Stimulated activated CD8-positive, alpha-beta memory T cell treated with anti-CD3 and anti-CD28 coated beads, Interleukin-15, amount 100 ng/mL, for 48 hours (primary cell): ENCODE measurements at places on chromosomes 2 and 18.

DNA sequence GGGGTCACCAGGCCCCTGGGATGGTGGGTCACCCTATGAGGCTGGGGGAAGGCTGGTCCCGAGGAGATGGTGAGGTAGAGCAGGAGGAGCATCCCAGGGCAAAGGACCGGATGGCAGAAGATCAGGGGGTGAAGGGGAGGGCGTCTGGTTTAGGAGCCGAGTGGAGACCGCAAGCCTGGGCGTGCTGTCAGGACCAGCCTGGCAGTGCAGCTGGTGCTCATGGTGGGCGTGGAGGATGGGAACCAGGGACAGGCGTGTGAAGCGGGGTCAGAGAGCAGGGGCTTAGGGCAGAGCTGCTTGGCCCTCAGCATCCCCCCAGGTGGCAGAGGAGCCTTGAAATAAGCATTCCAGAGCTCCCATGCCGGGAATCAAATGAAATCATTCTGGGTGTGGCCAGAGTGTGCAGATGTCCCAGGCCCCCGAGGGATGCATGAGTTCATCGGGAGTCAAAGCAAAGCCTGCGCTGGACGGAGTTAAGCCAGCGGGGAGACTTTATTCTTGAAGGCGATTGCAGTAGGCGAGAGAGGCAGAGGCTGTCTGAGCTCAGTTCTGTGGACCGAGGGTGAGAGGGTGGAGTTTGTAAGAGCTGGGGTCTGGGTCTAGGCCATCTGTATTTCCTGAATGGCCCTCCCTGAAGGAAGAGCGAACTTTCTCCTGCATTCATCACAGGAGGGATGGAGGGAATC is 33.1 kb upstream of the MBP start:
- no peak for DNase-seq

GRCh38 chr2:108444941-108445840 is 3.8 kb upstream of the GCC2 start:
- no peak for DNase-seq

DNA sequence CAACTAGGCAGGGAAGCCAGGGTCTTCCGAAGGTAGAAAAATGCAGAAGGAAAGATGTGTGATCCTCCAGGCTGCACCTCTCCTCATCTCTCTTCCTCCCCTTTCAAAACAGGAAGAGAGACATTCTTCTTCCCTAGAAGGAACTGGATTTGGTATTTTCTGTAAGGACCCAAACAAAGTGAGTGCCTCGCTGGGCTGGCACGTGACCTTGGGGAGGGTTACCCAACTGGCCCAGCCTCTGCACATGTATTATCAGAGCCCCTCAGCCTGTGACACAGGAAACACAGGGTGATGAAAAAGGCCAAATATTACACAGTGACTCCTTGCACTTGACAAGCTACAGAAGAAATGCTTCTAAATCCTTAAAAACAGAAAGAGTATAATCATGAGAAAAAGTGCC is 2.3 kb downstream of the HJURP start:
- no peak for DNase-seq

DNA sequence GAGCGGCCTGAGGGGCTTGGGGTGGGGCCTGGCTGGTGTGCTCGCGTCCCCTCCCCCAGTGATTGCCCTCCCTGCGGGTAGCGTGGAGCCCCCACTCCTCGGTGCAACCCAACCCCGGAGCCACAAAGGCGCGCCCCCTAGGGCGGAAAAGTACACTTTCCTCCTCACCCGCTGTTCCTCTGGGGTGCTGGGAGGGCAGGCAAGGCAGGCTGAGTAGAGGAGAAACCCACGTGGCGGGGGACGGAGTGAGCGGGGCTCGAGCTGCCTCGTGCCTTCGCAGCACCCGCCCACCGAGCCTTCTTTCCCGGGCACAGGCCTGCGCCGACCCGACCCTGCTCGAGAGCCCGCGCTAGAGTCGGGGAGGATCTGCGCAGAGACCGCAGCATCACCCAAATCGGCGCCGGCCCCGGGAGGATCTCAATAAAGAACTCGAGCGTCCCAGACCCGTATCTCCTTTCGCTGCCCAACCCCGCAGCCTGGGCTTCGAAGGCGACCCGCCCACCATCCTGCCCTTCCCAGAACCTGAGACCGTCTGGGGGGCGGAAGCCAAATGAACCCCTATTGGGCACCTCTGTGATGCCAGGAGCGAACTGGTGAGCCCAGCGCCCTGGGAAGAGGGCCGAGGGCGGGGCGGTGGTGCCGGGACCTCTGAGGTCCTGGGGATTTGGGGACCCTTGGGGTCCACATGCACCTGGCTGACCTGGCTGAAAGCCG is 1.5 kb downstream of the UCN start:
- no peak for DNase-seq

DNA sequence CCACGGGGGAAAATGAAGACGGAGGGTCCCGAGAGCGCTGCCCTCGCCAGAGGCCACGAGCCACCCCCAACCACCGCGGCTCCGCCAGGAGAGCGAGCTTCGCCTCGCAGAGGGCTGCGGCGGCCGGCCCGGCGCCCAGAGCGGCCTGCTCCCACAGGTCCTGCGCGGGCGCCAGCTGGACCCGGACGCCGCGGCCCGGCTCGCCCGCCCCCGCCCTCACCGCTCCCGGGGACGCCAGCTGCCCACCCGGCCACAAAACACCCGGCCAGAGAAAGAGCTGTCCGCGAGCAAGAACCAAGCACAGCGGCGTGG is 709 bp downstream of the PTPN2 start:
- DNase-seq = no peak

- DNase-seq = no peak
These were observed 5.6 kb downstream of the PHLPP1 start for GRCh38 chr18:62720766-62721613.

DNA sequence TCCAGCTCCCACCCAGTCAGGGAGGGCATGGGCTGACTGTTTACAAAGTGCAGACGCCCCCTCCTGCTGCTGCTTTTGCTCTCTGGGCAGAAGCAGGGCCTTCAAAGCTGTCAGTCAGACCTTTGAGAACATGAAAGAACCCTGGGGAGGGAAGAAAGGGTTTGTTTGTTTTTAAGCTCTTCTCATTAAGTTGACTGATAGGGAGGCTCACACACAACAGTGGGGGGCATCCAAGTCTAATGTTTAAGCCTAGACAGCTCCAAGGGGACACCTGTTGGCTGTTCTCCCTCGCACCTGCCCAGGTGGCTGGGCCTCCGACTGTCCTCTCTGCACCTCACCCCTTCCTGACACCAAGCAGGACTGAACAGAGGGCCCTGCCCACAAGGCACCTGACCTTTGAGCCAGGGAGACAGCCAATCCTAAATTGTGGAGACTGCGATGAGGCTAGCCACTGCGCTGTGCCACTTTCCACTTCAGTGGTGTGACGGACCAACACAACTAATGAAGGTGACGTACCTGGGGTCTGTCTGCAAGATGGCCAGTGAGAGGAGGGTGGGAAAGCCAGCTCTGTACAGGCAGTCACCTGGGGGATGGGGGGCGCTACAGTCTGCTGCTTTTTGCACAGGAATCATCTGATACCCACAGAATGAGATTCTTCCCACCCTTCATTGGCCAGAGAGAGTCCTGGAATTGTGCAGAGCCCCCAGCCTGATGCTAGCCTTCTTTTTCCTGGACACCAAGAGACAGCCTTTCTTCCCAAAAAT is 16.3 kb downstream of the ST6GAL2 start:
- no peak for DNase-seq

- no peak for DNase-seq
These were observed 224.8 kb downstream of the NEDD4L start for GRCh38 chr18:58268849-58269248.

DNA sequence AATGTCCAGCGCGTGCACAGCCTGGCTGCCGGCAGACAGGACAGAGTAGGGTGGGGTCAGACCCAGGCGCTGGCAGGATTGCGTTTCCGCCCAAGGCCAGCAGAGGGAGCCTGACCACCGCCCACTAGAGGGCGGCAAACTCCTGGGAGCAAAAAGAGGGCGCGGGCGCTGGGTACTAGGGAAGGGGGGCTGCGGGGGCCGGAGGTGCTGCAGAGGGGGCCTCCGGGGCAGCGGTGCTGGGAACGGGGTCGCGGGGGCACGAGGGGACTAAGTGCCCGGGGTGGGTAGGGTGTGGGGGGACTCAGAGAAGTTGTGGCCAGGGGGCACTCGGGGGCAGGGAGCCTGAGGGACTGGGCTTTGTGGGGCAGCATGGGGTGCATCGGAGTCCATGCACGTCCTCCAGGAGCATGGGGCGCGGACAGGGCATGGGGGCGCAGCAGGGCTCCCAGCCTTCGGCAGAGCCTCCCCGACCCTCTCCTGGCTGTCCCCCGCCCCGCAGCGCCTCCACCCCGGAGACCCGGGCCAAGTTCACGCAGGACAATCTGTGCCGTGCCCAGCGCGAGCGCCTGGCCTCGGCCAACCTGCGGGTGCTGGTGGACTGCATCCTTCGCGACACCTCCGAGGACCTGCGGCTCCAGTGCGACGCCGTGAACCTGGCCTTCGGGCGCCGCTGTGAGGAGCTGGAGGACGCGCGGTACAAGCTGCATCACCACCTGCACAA is 3.2 kb downstream of the TEKT4 start:
- peak; percentile 38 for DNase-seq

- no peak for DNase-seq
These were observed 391 bp downstream of the ZNF385B start for GRCh38 chr2:179861027-179861415.

DNA sequence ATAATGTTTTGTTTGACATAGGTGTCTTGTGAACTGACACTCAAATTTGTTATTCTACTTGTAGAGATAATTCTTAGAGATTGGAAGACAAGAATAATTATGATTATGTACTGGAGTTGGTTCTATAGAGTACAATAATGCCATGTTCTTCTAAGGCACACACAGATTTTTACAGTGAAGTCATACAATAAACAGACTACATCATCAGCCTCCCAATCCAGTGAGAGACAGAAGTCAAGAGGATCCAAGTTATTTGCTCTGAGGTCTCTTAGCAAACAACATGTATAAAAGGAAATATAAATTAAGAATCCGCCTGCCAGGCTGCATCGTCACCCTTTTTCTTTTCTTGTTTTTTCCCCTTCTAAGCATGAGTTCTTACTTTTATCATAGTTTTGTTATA is 613.5 kb upstream of the SETBP1 start:
- no peak for DNase-seq

DNA sequence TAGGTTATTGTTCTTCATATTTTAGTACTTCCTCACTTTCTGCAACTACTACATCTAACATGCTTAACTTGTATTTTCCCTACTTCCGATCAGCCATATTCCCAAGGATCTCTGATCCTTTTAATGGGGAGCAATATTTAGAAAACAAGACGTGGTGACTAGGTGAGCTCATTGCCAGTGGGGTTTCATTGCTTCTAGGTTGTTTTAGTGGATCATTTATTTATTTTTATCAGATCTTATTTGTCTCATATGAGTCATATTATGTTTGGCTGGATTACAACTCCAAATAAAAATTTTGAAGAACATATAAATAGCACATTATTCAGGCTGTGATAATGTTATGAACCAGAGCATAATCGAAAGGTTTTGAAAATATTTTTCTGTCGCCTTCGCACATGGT is 480.9 kb upstream of the TMEFF2 start:
- DNase-seq = no peak
